ENCODE measurements at places on chromosomes 1 and 21.

- no peak for DNase-seq
Measured at GRCh38 chr1:21341022-21341421, 50.8 kb upstream of the ECE1 start.

GRCh38 chr1:16442265-16442664 is 1.7 kb downstream of the NECAP2 start:
- DNase-seq, result no peak

DNA sequence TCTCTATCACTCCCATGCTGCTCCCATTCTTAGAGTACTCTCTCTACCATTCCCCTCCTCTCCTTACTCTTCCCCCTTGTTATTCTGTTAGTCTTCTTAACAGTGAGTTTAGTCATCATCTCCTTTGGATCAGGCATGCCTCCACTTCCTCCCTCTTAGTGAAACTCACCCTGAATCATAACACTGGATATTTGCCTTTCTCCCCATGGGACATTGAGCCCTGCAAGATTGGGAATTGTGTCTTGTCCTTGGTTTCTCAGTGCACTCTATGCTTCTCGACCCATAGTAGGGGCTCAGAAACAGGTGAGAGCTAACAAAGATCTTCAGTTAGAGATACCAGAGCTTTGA is 68.3 kb upstream of the GCLM start:
- DNase-seq, result no peak

DNA sequence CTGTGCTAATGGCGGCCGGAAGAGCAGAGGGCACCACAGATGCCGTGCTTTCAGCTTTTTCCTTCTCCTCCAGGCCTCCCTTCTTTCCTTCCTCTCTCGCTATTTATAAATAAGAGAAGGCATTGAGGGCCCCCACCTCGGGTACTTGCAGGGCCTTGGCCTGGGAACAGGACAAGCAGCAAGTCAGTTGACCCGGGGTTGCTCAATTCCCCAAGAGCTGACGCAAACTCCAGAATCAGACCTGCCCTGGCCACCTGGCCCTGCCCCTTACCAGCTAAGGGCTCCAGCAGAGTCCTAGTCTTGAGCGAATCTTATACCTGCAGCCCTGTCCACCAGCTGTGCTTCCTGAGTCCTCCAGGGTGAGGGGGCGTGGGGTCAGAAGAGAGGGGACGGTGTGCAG is 13.5 kb downstream of the TNFRSF1B start:
- DNase-seq, result no peak

GRCh38 chr1:204254031-204254661 is 40.4 kb upstream of the GOLT1A start:
- no peak for DNase-seq

- no peak for DNase-seq
Measured at GRCh38 chr1:71014178-71014579, 33.4 kb downstream of the PTGER3 start.

GRCh38 chr21:26888931-26889330 is 43.7 kb upstream of the ADAMTS1 start:
- no peak for DNase-seq

DNA sequence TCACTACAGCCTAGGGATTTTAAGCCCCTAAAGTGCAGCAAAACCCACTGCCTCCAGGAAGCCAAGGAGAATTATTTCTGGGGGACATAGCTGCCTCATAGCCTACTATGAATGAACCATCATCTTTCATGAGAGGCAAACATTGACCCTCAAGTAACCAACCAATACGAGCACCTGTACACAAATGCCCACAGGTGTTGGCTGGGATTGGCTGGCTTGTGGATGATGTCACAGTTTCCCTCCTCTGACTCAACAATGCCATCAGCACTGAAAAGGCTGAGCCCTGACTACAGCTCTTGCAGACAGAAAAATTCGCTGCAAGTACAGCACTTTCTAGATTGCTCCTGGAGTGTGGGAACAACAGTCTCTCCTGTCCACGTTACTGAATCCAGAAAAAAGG is at the start of gene HMGB4:
Gene HMGB4, plus strand, starts transcription at position 301 of the 400 bp plus-strand sequence. CDS start 113 bp downstream, outside the sequence.
- DNase-seq, result no peak

GRCh38 chr1:149967646-149968045 is 31.0 kb upstream of the MTMR11 start:
- DNase-seq, result no peak

GRCh38 chr1:113031171-113031933 is 41.6 kb upstream of the LRIG2 start:
- DNase-seq, result no peak

- DNase-seq, result no peak
Measured at GRCh38 chr1:10149231-10149630, 61.1 kb upstream of the KIF1B start.

DNA sequence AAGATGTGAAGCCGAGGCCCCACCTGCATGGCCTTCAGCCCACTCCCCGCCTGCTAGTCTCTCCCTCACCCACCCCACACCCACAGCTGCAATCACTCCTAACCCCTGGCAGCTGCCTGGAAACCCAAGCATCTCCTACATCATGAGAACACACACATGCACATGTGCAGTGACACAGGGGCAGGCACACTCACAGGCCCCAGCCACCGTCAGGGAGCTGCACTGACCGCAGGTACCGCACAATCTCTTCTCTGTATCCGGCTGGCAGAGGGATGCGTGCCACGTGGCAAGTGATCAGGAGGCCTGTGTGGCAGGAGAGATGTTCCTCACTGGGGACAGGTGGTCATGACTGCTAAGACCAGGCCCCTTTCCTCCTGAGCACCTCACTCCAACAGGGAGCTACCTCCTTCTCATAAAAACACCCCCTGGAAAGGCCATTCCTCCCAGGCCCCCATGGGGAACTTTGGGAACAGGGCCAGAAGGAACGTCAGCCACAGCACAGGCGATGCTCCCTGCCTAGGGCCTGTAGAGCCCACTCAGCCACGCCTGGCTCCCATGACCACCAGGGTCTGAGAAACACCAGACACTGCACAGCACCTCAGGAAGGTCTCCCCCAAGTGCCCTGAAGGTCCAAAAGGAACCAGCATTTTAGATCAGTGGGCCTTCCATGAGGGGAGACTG is 6.0 kb downstream of the LSS start:
- DNase-seq, result no peak

DNA sequence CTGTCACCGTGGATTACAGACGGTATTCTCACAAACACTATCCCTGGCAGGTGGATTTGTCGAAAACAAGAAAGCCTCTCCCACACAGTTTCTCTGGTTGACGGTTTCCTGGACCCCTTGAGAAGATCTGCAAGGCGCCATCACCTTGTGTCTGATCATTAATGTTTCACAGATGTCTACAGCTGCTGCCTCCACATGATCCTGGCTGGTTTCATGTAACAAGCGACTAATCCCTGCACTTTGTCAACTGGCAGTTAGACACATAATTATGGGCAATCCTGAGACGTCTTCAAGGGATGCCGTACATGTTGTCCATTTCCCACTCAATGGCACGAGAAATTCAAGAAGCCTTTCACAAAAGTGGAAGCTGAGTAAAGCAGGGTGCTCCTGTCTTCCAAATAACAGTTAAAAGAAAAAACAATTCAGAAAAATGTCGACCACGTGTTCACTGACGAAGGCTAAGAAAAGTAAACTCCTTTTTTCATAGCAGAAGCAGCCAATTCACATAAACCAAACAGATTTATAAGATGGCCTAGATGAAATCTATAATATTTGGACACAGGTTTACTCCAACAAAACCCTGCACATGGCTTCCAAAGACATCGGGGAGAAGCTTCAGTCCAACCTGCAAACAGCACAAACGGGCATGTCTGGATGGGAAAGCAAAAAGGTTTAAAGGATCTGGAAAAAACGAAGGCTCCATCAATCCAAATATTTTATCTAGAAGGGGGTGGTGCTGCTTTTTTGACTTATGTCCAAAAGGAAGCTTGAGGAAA is 52.2 kb downstream of the CAPZB start:
- peak; percentile 55 for DNase-seq

DNA sequence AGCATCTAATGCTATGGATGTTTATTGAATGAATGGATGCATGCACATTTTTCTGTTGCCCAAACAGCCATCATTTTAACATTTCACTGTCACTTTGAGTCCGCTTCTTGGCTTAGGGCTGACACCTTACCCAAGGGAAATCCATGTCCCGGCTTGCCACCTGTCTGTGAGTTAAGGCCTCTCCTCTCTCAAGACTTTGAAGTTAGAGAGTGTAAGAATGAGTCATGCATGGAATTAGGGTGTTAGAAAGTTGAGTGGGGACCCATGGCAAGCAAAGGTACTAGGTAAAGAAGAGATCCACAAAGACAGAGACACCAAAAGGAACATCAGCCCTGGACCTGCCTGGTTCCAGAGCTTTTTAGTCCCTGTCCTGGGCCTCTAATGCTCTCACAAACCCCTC is 35.1 kb downstream of the ATP1A1 start:
- no peak for DNase-seq

DNA sequence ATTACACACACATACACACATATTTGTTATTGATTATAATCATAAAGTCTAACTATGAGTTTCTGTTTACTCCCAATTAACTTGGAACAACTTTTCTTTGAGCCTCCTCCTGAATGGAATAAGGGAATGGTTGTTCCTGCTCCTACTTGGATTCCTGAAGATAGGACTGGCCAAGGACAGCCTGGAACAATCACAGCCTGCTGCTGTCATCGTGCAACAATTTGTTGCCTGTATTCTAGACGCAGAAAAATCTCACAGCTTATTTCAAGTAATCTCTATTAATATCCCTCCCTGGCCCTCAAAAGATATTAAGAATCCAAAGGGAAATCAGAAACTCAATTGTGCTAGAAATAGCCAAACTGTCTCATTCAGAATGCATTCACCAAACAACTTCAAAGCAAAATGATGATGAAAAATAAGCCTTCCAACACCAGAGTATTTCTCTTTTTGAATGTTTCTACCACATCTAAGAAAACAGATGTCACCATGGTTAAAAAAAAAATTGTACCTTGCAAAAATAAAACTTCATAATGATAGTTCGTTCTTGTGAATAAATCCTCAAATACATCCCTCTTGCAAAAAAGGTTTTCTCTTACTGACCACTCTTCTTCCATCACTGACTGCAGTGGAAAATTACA is 30.9 kb downstream of the RCAN1 start:
- no peak for DNase-seq

DNA sequence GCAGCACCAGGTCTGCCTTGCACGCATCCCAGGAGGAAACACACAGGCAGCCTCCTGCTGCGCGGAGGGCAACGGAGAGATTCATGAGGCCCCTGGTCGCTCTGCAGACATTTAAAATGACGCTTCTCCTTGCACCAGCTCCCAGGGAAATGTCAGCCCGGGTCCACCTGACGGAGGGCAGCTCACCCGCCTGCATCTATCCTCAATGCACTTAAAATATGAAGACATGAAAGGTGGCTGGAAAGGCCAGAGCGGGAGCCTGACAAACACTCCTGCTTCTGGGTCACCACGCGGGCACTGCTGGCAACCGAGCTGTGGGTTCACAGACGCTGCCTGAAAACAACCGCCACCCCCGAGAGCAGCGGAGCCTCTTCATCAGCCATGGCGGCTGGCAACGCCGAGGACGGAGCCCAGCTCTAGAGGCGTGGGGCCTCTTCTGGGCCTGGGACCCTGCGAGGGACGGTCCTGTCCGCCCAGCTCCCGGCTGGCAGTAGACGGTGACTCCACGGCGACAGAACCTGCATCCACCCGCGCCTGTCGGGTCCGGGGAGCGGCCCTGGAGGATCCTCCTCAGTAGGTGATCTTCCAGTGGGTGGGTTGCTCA is 22.7 kb downstream of the POFUT2 start:
- peak; percentile 20 for DNase-seq

DNA sequence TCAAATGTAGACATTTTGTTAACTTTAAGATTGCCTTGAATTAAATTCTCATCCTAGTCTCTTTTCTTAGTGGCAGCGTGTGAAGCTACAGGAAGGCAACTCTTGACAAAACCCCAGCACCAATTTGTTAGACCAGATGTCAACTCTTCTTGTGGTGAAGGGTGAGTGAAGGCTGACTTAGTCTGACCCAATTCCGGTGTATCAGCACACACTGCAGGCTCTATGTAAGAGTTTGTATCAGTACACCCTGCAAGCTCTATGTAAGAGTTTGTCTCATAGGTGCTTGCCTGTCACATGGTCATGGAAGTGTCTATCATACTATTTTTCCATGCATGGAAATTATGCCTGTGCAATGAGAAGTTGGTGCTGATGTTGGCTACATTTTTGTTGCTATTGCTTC is 16.8 kb downstream of the CR2 start:
- DNase-seq, result no peak

- DNase-seq, result no peak
Measured at GRCh38 chr1:14590411-14591180, 7.9 kb upstream of the KAZN start.
